ENCODE measurements at places on chromosomes 5 and 9.

DNA sequence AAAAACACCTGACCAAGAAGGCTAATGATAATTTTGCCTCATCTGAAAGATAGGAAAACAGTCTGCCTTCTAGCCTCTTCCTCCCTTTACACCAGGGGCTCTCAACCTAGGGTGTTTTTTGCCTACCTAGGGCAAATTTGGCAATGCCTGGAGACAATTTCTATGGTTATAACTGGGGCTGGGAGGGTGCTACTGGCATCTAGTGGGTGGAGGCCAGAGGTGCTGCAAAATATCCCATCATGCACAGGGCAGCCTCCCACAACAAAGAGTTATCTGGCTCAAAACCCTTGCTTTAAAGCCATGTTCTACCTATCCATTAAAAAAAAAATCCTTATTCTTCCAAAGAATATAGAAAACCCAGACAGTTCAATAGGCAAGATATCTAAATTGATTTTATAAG is 45.0 kb upstream of the NR3C1 start:
- no peak for DNase-seq

DNA sequence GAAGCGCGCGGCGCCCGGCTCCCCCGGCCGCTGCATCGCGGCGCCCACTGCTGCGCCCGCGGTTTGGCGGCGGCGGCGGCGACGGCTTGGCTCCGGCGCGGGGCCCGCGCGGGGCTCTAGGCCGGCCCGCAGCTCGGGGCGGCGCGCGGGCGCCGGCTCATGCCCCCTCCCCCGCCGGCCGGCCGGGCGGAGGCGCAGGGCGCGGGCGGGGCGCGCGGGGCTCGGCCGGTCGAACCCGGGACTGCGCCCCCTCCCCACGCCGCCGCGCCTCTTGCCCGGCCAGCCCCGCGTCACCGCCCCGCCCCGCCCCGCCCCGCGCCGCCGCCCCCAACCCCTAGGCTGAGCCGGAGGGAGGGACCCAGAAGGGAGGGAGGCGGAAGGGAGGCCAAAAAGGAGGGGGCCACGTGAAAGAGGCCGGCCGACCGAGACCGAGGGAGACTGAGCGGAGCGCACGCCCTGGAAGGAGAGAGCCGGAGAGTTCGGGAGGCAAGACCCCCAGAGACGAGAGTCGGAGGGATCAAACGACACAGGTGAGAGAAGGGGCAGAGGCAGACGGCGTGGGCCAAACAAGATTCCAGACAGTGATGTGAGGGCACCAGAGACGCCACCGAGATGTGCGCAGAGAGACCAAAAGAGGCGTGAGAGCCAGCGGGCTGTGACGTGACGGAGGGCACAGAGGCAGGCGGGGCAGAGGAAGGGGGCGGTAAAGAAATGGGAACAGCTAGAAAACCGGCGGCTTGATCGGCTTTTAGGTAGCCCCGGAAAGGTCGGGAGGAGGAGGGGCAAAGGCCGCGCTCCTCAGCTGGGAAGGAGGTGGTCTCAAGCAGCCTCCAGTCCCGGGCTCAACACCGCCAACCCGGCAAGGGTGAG is at the start of gene BARX1:
Gene BARX1, minus strand, starts transcription at position 245 of the 870 bp plus-strand sequence. Its CDS starts 209 bp downstream, at position 36.
- DNase-seq = no peak

- DNase-seq = no peak
Measured at GRCh38 chr9:131237291-131237690, 39.0 kb downstream of the FAM78A start.

DNA sequence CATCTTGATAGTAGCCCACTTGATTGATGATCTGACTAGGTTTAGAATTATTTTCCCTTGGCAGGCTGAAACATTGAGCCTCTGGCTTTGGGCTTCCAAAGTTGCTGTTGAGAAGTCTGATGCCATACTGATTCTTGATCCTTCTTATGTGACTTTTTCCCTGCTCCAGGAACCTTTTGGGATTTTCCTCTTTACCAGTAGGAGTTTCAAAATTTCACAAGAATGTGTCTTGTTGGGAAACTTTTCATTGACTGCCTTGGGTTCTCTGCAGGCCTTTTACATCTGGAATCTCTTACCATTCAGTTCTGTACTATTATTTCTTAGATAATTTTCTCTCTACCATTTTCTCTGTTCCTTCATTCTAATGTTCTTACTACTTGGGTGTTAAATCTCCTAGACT is 20.0 kb downstream of the STC2 start:
- DNase-seq = no peak

DNA sequence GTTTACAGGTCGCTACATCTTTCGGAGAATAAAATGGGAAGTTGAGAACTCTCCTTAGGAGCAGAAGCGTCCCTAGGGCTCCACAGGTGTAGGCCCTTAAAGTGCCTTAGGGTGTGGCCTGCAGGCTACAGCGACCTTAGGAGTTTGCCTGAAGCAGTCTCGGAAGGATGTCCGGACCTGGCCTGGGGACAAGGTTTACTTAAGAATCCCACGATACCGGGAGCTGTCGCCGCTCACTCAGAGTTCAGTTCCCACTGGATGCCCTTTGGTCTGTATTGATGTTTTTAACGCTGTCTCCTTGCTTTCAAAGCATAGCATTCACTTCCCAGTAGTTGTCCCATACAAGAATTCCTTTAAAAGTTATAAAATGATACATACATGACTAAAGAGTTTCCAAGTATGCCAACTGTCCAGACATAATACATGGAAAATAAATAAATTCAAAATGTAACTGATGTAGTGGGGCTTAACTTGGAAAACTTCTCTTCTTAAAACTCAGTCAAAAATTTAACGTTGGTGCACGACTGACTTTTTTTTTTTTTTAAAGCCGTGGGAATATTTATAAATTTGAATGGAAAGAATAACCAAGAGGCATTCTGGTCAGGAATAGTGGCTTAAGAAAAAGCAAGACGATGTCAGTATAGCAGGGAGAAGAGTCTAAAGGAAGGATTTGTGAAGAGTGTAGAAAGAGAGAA is 848 bp downstream of the RAD50 start:
- DNase-seq = peak; percentile 45

- DNase-seq = no peak
Measured at GRCh38 chr9:37187292-37187691, 66.9 kb downstream of the ZCCHC7 start.

DNA sequence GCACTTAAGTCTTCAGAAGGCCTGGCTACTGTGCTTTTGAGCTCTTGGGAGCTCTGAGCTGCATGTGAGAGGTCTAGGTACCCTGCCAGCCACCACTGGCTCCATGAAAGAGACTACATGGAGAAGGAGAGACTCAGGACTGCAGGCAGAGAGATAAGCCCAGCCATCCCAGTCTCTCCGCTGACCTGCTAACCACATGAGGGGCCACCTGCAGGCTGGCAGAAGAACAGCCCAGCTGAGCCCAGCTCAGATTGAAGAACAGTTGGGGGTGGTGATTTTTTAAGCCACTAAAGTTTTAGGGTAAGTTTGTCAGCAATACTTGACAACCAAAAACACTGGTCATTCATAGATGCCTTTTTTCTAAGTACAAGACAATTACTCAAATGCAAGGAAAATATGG is 205.0 kb upstream of the PRDM9 start:
- DNase-seq = no peak

GRCh38 chr9:98712987-98713386 is 4.3 kb upstream of the GABBR2 start:
- no peak for DNase-seq

GRCh38 chr9:118457171-118458000 is 753.2 kb downstream of the TLR4 start:
- no peak for DNase-seq

- no peak for DNase-seq
Measured at GRCh38 chr9:79592726-79593493, 21.1 kb downstream of the TLE4 start.

- DNase-seq = peak; percentile 56
Measured at GRCh38 chr5:157744051-157745011, 819 bp downstream of the LSM11 start.

DNA sequence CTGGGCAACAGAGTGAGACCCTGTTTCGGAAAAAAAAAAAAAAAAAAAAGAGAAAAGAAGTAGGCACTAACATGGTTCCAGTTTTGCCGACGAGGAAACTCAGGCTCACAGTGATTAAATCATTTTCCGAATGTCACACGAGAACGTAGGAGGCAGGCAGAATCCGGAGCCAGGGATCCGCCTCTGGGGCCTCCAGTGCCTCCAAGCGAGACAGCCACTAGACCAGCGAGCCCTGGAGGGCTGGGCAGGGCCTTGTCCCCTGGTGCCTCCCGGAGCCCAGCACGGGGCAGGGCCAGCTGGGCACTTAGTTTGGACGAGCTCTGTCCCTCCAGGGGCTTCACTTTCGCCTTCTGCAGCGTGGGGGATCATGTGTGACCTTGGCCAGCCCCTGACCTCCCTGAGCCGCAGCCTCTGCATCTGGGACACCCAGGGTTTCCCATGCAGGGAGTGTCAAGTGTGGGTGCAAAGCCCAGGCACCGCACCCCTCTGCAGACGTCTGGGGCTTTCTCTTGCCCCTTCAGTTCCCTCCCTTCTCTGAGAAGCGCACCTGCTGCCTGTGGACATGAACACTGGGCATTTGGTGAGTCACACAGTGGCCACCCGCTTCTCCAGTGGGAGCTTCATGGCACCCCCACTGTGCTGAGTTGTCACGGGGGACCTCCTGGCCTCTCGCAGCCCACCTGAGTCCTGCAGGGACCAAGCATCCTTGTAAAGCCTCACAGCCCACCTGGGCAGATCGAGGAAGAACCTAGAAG is 80.3 kb downstream of the RXRA start:
- DNase-seq = no peak

DNA sequence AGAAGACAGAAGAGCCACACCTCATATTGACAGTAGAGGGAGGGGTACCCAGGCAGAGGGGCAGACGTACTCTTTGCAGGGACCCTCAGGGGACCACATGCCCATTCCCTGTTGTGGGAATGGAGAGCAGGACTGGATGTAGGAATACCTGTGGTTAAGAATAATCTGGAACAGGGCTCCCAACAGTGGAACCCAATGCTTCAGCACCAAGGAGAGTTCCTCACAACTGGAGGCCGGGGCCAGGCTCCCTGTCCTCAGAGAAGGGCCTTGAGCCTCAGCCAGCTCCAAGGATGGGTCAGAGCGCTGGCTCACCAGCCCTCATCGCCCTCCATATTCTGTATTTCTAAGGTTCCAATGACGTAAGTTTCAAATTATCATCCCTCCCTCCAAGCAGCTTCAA is 7.4 kb upstream of the SHC3 start:
- no peak for DNase-seq

GRCh38 chr9:129253803-129254381 is 75.8 kb upstream of the IER5L start:
- no peak for DNase-seq

DNA sequence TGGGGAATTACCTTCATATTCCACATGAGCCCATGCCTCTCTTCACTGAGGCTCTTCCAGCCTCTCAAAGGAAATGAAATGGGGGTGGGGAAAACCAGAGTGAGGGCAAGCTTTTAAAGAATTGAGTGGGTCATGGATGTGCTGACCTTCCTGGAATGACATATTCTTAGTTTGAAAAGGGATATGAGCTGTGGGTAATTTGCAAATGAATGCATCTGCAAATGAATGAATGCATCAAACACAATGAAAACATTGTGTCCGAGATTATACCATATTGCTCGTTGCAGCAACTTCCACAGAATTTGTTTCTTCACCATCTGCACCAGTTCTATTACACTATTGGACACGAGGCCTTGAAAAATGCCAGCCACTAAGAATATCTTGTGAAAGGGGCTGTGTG is 198.6 kb upstream of the CDH6 start:
- no peak for DNase-seq

DNA sequence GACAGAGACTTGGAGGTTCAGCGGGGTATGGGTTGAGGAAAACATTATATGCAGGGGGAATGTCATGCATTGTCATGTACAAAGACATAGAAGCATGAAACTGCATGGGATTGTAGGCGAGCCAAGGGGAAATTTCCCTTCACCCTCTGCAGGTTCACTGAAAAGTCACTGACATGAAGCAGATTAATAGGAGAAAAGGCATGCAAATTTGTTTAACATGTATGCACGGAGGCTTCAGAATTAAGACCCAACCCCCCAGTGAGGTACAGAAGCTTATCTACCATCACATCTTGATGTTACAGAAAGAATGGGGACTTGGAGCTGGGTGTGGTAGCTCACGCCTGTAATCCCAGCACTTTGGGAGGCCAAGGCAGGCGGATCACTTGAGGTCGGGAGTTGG is 18.5 kb downstream of the NIM1K start:
- no peak for DNase-seq

GRCh38 chr9:114404531-114404930 is 16.7 kb upstream of the AKNA start:
- DNase-seq = no peak

- DNase-seq = no peak
Measured at GRCh38 chr9:131334629-131335367, 45.3 kb downstream of the PLPP7 start.

DNA sequence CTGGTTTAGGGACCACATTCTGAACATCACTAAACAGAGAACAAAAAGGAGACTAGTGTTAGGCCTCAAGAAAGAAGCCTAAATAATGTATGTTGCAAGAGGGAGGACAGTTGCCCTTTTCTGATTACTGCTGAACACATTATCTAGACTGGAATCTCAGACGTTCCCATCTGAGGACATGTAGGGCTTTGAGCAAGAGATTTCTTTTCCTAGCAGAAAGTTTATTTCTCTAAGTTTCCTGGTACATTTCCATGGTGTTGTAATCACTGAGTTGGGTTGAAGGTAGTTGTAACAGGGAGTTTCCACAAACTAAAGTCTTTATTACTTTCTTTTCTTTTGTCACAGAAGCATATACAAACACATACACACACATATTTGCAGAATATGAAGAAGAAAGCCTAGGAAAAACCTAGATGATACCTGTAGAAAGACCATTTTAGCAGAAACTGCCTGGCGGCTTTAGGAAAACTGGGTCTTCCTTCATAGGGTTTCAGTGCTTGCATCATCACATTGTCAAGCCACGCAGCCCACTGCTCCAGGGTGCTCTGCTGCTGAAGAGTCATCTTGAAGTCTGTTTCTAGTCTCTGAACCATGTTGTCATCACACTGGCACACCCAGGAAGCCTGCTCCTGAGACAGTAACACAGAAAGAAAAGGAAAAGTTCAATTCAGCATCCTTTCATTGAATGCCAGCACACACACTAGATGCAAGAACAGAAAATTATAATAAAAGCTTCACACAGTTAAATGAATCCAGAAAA is 269.1 kb downstream of the RFX3 start:
- DNase-seq = no peak

- peak; percentile 94 for DNase-seq
Measured at GRCh38 chr9:37422289-37423104, at the start of gene GRHPR. TSS of gene GRHPR (plus strand) at chr9:37422696. CDS start at chr9:37422751, 55 bp downstream.

DNA sequence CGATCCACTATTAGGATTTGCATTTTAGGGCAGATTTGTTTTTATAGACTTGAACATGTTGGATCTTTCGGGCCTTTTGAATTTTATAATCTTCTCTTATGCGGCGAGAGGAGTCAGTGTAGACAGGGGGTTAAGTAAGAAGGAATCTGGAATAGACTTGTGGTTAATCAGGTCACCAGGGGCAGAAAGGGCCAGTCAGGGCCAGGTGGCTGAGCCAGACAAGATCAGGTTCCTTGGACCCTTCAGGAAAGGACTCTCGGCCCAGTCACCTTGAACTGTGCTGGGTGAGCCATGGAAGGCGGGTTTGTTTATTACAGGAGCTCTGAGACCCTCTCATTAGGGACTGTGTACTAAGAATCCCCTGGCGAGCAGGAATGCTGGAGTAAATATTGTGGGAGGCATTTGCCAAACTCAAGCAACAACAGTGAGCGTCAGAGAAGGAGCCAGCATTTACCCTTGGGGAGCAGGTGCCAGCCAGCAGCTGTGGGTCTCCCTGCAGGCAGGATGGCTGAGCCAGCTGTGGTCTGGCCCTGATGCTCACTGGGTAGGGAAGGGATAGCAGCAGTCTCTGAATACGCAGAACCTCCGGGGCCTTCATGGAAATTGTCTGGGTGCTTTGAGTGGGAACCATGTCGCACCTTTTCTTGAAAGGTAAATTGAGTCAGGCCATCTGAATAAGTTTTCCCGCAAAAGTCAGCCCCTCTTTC is 79.2 kb downstream of the UBE2QL1 start:
- DNase-seq = no peak
